ENCODE measurements at places on chromosomes 3 and 15. TPM values are rescaled to one million over a fixed set of nuclear protein-coding genes. Genes with fewer than 3 reads are reported as not detected.

Gene VWA5B2
- not detected for total RNA-seq

Gene DPPA2
- not detected for total RNA-seq

Gene CISH
- total RNA-seq = 3.8 TPM

Gene PGBD4
- total RNA-seq = 0.96 TPM

Gene BTD
- total RNA-seq = 17.0 TPM
